ENCODE measurements at places on chromosomes 4 and X. TPM values are rescaled to one million over a fixed set of nuclear protein-coding genes. Genes with fewer than 3 reads are reported as not detected.
A peak's percentile ranks its signal among the peaks of the same experiment; 100 is the strongest.

Gene PFKFB1
- total RNA-seq = 0.25 TPM

Gene ASB12
- total RNA-seq = 0.44 TPM

DNA sequence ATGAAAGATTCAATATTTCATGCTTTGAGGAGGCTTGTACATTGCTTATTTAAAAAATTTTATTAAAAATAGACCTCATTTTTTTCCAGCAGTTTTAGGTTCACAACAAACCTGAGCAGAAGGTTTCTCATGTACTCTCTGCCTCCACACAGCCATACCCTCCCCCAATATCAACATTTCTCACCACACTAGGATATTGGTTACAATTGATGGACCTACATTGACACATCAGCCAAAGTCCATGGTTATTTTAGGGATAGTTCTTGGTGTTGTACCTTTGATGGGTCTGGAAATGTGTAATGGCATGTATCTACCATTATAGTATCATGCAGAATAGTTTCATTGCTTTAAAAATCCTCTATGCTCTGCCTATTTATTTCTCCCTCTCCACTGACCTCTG lies 611.0 kb downstream of the KCTD8 start:
- no peaks in the 10 kb centered on the region for H3K4me1 ChIP-seq
- DNase-seq = no peak
- no peaks in the 10 kb centered on the region for H3K36me3 ChIP-seq
- H3K27me3 ChIP-seq = peaks cover 3% of the 10 kb centered on the region

DNA sequence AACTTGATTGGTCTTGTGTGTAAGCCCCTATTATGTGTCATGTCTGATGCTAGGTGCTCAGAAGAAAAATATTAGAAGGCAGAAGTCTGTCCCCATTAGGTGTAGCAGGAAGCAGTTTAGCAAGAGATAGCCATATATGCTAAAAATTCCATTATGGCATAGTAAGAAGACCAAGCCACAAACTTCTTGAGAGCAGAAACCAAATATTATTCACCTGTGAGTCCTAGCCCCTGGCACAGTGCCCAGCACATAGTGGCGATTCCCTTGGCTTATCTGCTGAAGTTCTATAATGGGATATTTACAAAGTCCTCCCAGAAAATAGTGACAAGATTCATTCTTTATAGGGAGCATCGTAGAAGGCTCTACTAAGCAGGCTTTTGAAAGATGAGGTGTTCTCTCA lies 174.4 kb downstream of the RAB28 start:
- no peak overlapping the region for H3K4me3 ChIP-seq
- no peak overlapping the region for H3K27ac ChIP-seq
- H3K4me1 ChIP-seq = peaks cover 10% of the 10 kb centered on the region
- no peaks in the 10 kb centered on the region for H3K36me3 ChIP-seq
- no peaks in the 10 kb centered on the region for H3K27me3 ChIP-seq
- no peak for DNase-seq

Gene MTNR1A
- 0.44 TPM for total RNA-seq

Gene SLITRK4
- total RNA-seq = 2.1 TPM

Gene TRPC5OS
- not detected for total RNA-seq

Gene TKTL2
- total RNA-seq = not detected

Gene KANTR
- 6.6 TPM for total RNA-seq

GRCh38 chr4:156536661-156537060 lies 434.9 kb downstream of the PDGFC start:
- peaks cover 29% of the 10 kb centered on the region for H3K4me1 ChIP-seq
- H3K4me3 ChIP-seq = no peak overlapping the region
- H3K36me3 ChIP-seq = peaks cover 11% of the 10 kb centered on the region
- no peaks in the 10 kb centered on the region for H3K27me3 ChIP-seq

DNA sequence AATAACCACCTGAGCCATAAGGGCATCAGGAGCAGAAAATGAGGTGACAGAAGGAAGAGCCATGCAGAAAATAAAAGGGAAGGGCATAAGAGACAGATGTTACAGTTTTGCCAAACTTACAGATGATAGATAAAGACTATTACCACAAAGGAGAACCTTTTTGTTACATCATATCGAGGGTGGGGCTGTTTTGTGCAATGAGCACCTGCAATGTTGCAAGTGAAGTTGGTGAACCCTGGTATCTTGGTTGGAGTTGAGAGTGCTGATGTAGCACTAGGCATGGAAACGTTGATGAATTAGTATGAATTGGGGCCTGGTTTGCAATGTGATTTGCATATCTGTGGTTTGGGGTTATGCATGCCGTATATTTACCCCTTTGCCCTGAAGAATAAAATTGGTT lies 119.8 kb upstream of the TEX13D start:
- H3K4me3 ChIP-seq = no peak overlapping the region
- H3K27ac ChIP-seq = no peak overlapping the region
- H3K4me1 ChIP-seq = peaks cover 4% of the 10 kb centered on the region
- DNase-seq = no peak
- H3K36me3 ChIP-seq = no peaks in the 10 kb centered on the region
- no peaks in the 10 kb centered on the region for H3K27me3 ChIP-seq

Gene PPP4R3C
- not detected for total RNA-seq

DNA sequence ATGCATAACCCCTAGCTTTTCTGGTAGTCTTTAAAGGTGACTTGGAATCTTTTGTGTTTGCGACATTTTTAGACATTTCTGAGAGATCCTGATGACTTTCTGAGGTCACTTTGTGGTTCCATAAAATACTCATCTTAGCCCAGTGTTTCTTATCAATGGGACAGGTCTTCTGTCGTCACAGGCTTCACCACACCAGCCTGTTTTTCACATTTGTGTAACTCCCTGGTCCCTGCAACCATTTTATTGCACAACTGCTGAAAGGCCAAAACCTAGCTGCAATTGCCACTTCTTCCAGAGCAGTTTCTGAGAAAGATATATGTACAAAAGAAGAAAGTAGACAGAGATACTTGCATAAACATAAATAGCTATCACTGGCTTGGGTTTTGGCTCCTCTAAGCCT lies 120.9 kb downstream of the IL15 start:
- no peaks in the 10 kb centered on the region for H3K36me3 ChIP-seq
- no peak overlapping the region for H3K27ac ChIP-seq
- H3K4me3 ChIP-seq = no peak overlapping the region
- H3K27me3 ChIP-seq = no peaks in the 10 kb centered on the region
- H3K4me1 ChIP-seq = peaks cover 9% of the 10 kb centered on the region
- no peak for DNase-seq

DNA sequence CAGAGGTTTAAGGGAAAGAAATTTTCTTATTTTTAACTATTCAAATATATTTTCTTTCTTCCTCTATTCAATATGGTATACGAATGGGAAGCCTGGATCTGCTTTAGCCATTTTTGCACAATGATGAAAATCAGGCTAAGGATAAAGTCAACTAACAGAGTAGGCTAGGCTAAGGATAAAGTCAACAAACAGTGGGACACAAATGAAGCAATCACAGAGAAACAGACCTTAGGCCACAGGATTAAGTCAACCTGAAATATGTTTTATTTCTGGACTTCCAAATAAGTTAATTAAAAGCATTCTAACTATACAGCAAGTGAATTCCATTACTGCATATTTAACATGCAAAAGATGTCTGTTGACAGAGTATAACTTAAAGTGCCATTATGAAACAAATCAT lies 17.0 kb downstream of the DYNLT3 start:
- H3K4me3 ChIP-seq = no peak overlapping the region
- no peak for DNase-seq
- no peaks in the 10 kb centered on the region for H3K27me3 ChIP-seq
- no peaks in the 10 kb centered on the region for H3K4me1 ChIP-seq
- no peaks in the 10 kb centered on the region for H3K36me3 ChIP-seq
- no peak overlapping the region for H3K27ac ChIP-seq

Gene LRIT3
- not detected for total RNA-seq

- no peaks in the 10 kb centered on the region for H3K27me3 ChIP-seq
- no peak overlapping the region for H3K4me3 ChIP-seq
- no peak for DNase-seq
- peaks cover 4% of the 10 kb centered on the region for H3K36me3 ChIP-seq
- H3K4me1 ChIP-seq = peaks cover 20% of the 10 kb centered on the region
Observed at GRCh38 chr4:145503486-145504072, 21.9 kb downstream of the SMAD1 start.

- no peaks in the 10 kb centered on the region for H3K4me1 ChIP-seq
- H3K4me3 ChIP-seq = no peak overlapping the region
- H3K27me3 ChIP-seq = peaks cover 2% of the 10 kb centered on the region
- H3K36me3 ChIP-seq = no peaks in the 10 kb centered on the region
Observed at GRCh38 chr4:167419468-167420140, 185.3 kb upstream of the SPOCK3 start.

GRCh38 chr4:186554539-186554913 lies 841 bp downstream of the MTNR1A start:
- peak overlapping the region; percentile 67 for H3K4me3 ChIP-seq
- no peaks in the 10 kb centered on the region for H3K36me3 ChIP-seq
- no peak for DNase-seq
- H3K4me1 ChIP-seq = peaks cover 31% of the 10 kb centered on the region
- H3K27ac ChIP-seq = no peak overlapping the region

Gene DEFB131A
- total RNA-seq = not detected

DNA sequence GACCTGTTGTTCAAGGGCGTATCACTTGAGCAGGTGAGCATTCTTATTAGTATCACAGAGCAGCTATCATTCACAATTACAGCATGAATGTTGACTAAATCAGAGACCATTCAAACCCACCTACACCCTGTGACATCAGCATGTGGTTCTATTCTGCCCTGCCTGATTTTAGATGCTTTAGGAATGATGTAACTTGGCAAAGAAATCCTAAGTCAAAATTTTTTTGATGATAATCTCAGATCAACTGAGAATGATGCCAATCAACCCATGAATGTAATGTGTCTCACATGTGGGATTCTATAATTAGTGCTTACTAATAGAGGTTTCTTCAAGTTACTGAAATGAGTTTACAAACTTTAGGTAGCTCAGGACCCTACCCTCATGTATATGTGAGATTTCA lies 13.4 kb upstream of the CHIC2 start:
- no peaks in the 10 kb centered on the region for H3K27me3 ChIP-seq
- peak overlapping the region; percentile 75 for H3K27ac ChIP-seq
- H3K4me1 ChIP-seq = peaks cover 54% of the 10 kb centered on the region
- no peak for DNase-seq
- no peaks in the 10 kb centered on the region for H3K36me3 ChIP-seq
- H3K4me3 ChIP-seq = no peak overlapping the region

GRCh38 chr4:61246034-61246433 lies 45.9 kb downstream of the ADGRL3 start:
- peaks cover 4% of the 10 kb centered on the region for H3K4me1 ChIP-seq
- H3K4me3 ChIP-seq = no peak overlapping the region
- no peaks in the 10 kb centered on the region for H3K36me3 ChIP-seq

DNA sequence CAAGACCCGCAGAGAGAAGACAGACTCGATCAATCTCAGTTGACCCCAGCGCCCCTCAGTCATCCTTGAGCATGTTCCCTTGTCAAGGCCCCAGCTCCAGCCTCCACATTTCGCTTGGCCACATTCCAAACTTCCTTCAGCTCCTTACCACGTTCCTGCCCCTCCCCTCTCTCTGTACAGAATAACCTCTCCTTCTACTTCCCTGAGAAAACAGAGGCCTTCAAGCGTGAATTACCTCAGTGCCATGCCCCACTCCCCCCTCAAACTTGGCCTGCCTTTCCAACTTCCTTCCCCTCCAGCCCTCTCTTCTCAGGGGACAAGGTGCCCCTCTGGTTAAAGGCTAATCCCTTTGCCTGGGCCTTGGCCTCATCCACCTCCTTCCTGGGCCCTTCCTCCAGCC lies 3.2 kb upstream of the RIPPLY1 start:
- H3K4me1 ChIP-seq = no peaks in the 10 kb centered on the region
- H3K27me3 ChIP-seq = no peaks in the 10 kb centered on the region
- H3K36me3 ChIP-seq = peaks cover 2% of the 10 kb centered on the region
- H3K4me3 ChIP-seq = no peak overlapping the region
- no peak for DNase-seq
- H3K27ac ChIP-seq = no peak overlapping the region

GRCh38 chr4:85806334-85806733 lies 331.4 kb downstream of the ARHGAP24 start:
- no peaks in the 10 kb centered on the region for H3K27me3 ChIP-seq
- H3K27ac ChIP-seq = no peak overlapping the region
- peaks cover 26% of the 10 kb centered on the region for H3K4me1 ChIP-seq
- no peaks in the 10 kb centered on the region for H3K36me3 ChIP-seq

Gene FANCB
- 3.2 TPM for total RNA-seq

DNA sequence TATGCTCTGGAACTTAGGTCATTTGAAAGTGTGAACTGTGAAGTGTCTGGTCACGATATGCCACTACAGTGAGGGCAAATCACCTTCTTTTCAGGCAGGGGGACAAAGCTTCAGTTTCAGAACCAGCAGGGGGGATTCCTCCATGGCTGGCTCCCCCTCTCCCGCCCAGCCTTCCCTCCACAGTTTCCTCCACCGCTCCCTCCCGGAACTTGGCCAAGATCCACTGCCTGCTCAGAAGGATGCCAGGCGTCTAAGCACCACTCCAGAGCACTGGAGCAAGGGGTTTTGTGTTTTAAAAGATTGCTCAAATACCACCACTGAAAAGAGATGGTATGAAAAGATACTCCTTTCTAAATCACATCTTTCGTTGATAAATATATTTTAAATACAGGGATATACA lies 126.9 kb downstream of the ELOVL6 start:
- no peak overlapping the region for H3K4me3 ChIP-seq
- no peaks in the 10 kb centered on the region for H3K27me3 ChIP-seq
- no peak for DNase-seq
- no peak overlapping the region for H3K27ac ChIP-seq

GRCh38 chr4:103853627-103854026 lies 133.8 kb upstream of the TACR3 start:
- no peaks in the 10 kb centered on the region for H3K4me1 ChIP-seq
- no peak for DNase-seq

GRCh38 chrX:131399678-131400428 lies 110.7 kb upstream of the IGSF1 start:
- no peak overlapping the region for H3K27ac ChIP-seq
- H3K4me1 ChIP-seq = no peaks in the 10 kb centered on the region

DNA sequence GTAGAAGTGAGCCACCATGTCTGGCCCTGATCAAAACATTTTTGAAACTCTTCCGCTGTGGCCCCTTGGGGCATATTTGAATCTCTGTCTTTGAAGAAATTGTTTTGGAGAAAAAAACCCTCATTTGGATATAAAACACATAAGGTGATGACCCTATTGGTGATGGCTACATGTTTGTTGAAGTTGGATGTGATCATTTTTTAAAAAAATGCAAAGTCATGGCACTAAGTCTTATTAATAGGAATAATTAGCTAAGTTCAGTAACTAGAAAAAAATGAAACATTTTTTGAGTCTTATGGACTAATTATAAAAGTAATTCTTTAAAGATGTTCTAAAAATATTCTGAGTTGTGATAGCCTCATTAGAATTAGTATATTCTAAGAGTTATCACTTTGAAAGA lies 17.9 kb upstream of the BBS7 start:
- peaks cover 6% of the 10 kb centered on the region for H3K4me1 ChIP-seq
- H3K27ac ChIP-seq = no peak overlapping the region
- no peak overlapping the region for H3K4me3 ChIP-seq
- DNase-seq = no peak
- H3K27me3 ChIP-seq = peaks cover 37% of the 10 kb centered on the region

GRCh38 chr4:68267433-68267944 lies 22.0 kb upstream of the TMPRSS11B start:
- no peak overlapping the region for H3K27ac ChIP-seq
- no peak for DNase-seq
- H3K4me3 ChIP-seq = no peak overlapping the region
- no peaks in the 10 kb centered on the region for H3K36me3 ChIP-seq

GRCh38 chr4:27176400-27176799 lies 315.8 kb downstream of the STIM2 start:
- no peak overlapping the region for H3K4me3 ChIP-seq
- H3K4me1 ChIP-seq = no peaks in the 10 kb centered on the region
- DNase-seq = no peak
- H3K27ac ChIP-seq = no peak overlapping the region
- no peaks in the 10 kb centered on the region for H3K36me3 ChIP-seq
